Stimulated activated CD4-positive, alpha-beta T cell treated with anti-CD3 and anti-CD28 coated beads, TNF-alpha, amount 100 ng/mL, for 4 hours (primary cell): ENCODE measurements at places on chromosomes 5 and 9.

DNA sequence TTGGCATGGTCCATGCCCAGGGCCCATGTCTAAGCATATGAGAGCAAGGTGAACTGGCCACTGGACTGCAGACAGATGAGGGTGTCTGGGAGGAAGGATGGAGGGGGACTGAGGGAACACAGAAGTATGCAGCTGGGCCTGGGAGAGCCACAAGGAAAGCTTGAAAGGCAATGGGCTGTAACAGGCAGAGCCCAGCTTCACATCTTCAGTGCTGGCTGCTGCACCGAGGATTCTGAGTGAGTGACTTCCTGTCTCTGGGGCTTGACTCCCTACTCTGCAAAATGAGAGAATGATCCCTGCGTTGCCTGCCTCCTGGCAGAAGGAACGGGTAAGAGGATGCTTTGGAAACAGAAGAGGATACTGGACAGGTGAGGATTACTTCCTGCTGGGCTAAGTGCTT is 29.0 kb downstream of the COL15A1 start:
- DNase-seq = no peak

- DNase-seq = no peak
Measured at GRCh38 chr5:80172067-80172695, 83.7 kb downstream of the SERINC5 start.

DNA sequence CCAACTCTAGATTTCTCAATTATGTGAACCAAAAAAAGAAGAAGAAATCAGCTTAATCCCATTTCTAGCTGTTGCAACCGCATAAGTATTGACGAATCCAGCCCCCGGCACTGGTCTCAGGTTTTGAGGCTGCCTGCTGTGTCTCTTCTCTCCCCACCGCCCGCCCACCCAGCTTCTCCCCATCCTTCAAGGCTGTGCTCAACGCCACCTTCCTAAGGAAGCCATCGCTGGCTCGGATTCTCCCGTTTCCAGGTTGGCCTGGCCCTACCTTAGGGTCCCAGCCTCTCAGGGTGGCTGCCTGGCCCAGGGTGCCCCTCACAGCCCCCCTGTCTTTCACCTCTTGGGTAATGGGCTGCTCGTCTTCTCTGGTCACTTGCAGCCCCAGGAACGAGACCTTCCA is 77.8 kb downstream of the HRH2 start:
- no peak for DNase-seq

DNA sequence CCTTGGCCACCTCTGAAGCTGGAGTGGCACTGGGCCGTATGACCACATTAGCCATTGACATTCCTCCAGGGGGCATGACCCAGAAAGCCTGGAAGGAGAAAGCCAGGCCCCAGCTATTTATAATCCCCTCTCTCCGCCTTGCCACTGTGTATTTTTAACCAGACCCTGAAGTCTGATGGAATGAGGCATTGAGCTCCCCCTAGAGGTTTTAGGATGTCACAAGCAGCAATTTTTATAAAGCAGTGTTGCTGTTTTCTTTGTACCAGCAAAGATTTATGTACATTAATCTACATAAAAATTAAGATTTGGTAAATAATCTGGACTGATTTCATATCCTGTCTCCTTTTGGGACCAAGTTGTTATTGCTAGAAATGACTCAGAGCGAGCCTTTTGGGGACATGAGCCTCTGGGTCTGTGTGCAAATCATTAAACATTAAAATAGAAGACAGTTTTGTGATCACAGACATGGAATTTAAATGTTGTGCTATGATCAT is 127.1 kb downstream of the TRIO start:
- DNase-seq = no peak

GRCh38 chr9:128103589-128103962 is 24.0 kb downstream of the PTGES2 start:
- DNase-seq = no peak

GRCh38 chr5:117315170-117315569 is 740.5 kb upstream of the SEMA6A start:
- DNase-seq = no peak

DNA sequence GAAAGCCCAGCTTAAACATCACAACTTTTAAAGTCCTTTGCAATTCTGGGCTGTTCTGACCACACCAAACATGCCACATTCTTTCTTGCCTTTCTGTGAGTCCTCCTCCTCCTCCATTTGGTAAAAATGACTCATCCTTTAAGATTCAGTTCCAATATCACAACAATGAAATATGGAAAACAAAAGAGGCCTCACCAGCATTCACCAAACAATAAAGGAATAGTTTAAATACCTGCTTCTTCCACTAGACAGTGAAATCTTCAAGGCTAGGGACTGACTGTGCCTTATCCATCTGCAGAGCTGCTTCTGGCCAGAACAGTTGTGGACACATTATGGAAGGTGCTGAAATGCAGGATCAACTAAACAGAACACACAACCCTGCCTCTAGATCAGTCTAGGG is 36.0 kb downstream of the NR6A1 start:
- no peak for DNase-seq
